ENCODE measurements at places on chromosomes 7 and 10. TPM values are rescaled to one million over a fixed set of nuclear protein-coding genes. Genes with fewer than 3 reads are reported as not detected.

Gene FAM25C
- not detected for total RNA-seq

DNA sequence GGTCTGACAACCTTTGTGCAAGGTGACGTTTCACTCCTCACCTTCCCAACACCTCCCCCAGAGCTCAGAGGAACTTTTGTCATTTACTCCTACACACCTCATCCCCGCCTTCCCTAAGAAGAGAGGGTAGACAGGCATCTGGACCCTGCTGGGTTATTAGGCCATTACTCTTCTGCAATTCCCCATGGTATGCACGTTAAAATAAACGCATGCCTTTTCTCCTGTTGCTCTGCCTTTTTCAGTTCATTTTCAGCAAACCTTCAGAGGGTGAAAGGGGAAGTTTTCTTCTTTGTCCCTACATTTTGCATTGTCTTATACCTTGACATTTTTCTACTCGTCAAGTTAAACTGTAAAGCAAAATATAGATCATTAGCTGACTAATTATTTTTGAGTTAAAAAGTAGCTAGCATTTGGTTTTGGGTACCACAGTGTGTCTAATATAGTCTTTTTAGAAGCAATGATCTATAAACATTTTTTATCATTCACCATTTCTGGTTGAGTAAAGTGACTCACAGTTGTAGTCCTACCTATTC, 10.5 kb upstream of the EDRF1 start:
- DNase-seq: no peak
- no peak overlapping the region for H3K27ac ChIP-seq
- no peaks in the 10 kb centered on the region for H3K27me3 ChIP-seq
- H3K4me1 ChIP-seq: no peaks in the 10 kb centered on the region

DNA sequence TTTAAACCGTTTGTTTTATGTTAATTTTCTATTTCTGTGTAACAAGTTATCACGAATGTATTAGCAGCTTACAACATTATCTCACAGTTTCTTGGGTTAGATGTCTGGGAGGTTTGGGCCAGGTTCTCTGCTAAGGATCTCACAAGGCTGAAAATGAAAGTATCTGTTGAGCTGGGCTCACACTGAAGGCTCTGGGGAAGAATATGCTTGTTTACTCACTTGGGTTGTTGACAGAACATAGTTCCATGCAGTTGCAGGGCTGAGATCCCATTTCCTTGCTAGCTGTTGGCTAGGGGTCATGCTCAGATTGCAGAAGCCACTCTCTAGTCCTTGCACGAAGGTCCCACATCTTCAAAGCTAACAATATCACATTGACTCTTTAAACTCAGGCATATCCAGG, 266.6 kb upstream of the GNAI1 start:
- peaks cover 6% of the 10 kb centered on the region for H3K36me3 ChIP-seq
- H3K27ac ChIP-seq: no peak overlapping the region
- no peaks in the 10 kb centered on the region for H3K27me3 ChIP-seq
- no peak overlapping the region for H3K4me3 ChIP-seq
- no peak for DNase-seq

GRCh38 chr7:65962033-65962432, 20.0 kb downstream of the GUSB start:
- no peaks in the 10 kb centered on the region for H3K27me3 ChIP-seq
- no peaks in the 10 kb centered on the region for H3K4me1 ChIP-seq
- H3K27ac ChIP-seq: no peak overlapping the region
- H3K4me3 ChIP-seq: no peak overlapping the region
- peaks cover 14% of the 10 kb centered on the region for H3K36me3 ChIP-seq
- no peak for DNase-seq

DNA sequence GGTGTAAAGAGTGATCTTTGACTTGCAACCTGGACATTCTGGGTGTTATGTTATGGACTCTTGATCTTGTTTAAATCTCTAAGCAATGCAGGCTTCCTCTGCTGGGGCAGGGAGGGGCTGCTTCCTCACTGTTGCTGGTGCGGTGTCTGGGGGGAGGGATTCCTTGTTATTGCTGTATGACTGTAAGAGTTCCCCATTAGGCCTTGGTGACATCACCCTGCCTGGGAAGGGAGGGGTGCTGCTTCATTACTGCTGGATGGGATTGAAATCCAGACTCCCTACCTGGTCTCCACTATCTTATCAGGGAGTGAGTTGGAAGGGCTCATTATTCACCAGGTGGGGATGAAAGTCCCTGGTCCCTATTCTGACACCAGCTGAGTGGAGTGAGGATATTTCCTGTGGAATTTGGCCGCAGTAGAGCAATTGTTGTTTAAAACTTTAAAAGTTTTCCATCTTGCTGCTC, 8.8 kb downstream of the OGDH start:
- peak overlapping the region; percentile 24 for H3K27ac ChIP-seq
- no peaks in the 10 kb centered on the region for H3K27me3 ChIP-seq
- no peaks in the 10 kb centered on the region for H3K36me3 ChIP-seq
- no peak for DNase-seq

Gene PFKP
- total RNA-seq: 199 TPM

DNA sequence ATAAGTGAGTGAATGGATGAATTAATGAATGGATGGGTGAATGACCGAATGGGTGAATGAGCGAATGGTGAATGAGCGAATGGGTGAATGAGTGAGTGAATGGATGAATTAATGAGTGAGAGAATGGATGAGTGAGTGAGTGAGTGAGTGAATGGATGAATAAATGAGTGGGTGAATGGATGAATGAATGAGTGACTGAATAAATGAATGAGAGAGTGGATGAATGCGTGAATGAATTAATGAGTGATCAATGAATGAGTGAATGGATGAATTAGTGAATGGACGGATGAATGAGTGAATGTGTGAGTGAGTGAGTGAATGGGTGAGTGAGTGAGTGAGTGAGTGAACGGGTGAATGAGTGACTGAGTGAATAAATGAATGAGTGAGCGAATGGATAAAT, 49.5 kb upstream of the HMX3 start:
- no peak overlapping the region for H3K27ac ChIP-seq
- H3K36me3 ChIP-seq: no peaks in the 10 kb centered on the region
- H3K4me1 ChIP-seq: peaks cover 4% of the 10 kb centered on the region
- H3K27me3 ChIP-seq: peaks cover 22% of the 10 kb centered on the region
- no peak overlapping the region for H3K4me3 ChIP-seq

Gene TMEM130
- not detected for total RNA-seq

- peaks cover 2% of the 10 kb centered on the region for H3K4me1 ChIP-seq
- no peak overlapping the region for H3K4me3 ChIP-seq
- no peak for DNase-seq
- H3K27me3 ChIP-seq: no peaks in the 10 kb centered on the region
Observed at GRCh38 chr10:21807180-21807579, 196.3 kb downstream of the DNAJC1 start.

Gene POP7
- 46.6 TPM for total RNA-seq

Gene TMEM176A
- not detected for total RNA-seq

- no peaks in the 10 kb centered on the region for H3K36me3 ChIP-seq
- DNase-seq: no peak
- H3K4me3 ChIP-seq: no peak overlapping the region
- no peak overlapping the region for H3K27ac ChIP-seq
Observed at GRCh38 chr10:88118729-88119128, 255.3 kb downstream of the PTEN start.

Gene TBX20
- total RNA-seq: not detected

Gene MSMB
- not detected for total RNA-seq

- H3K27ac ChIP-seq: no peak within 1 kb of the TSS
- H3K36me3 ChIP-seq: peaks cover 11% of the 10 kb centered on the region
- no peak for DNase-seq
- H3K27me3 ChIP-seq: peaks cover 29% of the 10 kb centered on the region
Observed at GRCh38 chr10:116272440-116273283, at the start of gene GFRA1. Gene GFRA1 (minus strand): TSS chr10:116273206. CDS start chr10:116272029, 1,177 bp downstream.

GRCh38 chr10:43156590-43157341, 18.5 kb downstream of the CSGALNACT2 start:
- H3K4me1 ChIP-seq: peaks cover 51% of the 10 kb centered on the region
- H3K27ac ChIP-seq: peak overlapping the region; percentile 33
- H3K4me3 ChIP-seq: no peak overlapping the region
- no peak for DNase-seq
- no peaks in the 10 kb centered on the region for H3K27me3 ChIP-seq

DNA sequence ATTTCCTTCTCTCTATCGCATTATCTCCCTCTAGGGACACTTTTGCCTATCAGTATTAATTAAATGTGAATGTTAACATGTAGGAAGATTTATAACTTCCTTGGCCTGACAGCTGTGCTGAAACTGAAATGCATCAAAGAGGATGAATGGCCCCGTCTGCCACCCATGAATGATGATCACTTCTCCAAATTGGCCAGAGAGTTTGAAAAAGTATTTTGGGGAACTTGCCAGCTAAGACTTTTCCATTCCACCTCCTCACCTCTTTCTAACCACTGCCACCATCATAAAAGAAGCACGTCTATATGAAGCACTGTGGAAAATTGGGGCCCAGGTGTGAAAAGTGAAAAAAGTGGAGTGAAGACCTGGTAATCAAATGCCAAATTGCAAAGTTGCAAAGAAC, 25.4 kb upstream of the ST8SIA6 start:
- peaks cover 5% of the 10 kb centered on the region for H3K36me3 ChIP-seq
- H3K4me3 ChIP-seq: no peak overlapping the region
- no peak overlapping the region for H3K27ac ChIP-seq
- H3K27me3 ChIP-seq: no peaks in the 10 kb centered on the region

Gene IKZF1
- 290 TPM for total RNA-seq

Gene PCLO
- not detected for total RNA-seq

Data from natural killer cell treated with Interleukin-12 subunit alpha and Interleukin-12 subunit beta and Interleukin-15 and Interleukin-18, amount 100 ng/mL, for 72 hours (primary cell).